ENCODE measurements at places on chromosomes 4 and X.

GRCh38 chr4:48295116-48295515 is 25.5 kb upstream of the TEC start:
- no peak for DNase-seq

DNA sequence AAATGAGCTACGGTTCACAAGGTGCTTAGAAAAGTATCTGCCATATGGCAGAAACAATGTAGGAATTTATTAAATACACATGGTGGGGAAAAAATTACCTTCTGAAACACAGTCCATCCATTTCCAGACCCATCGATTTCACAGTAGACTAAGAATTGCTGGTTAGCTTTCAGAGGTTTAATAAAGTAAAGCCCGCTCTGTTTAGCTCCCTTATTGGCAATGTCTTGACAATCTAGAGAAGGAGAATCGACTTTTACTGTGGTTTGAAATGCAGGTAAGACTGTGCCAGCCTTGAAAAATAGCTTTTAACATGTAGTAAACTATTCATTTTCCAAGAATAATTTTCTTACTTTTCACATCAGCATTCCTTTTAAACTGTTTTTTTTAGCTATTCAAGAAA is 2.9 kb downstream of the FGG start:
- DNase-seq: no peak

GRCh38 chrX:7242613-7243012 is 94.7 kb upstream of the PUDP start:
- DNase-seq: no peak

- DNase-seq: no peak
Measured at GRCh38 chr4:66489370-66489769, 819.1 kb upstream of the EPHA5 start.

DNA sequence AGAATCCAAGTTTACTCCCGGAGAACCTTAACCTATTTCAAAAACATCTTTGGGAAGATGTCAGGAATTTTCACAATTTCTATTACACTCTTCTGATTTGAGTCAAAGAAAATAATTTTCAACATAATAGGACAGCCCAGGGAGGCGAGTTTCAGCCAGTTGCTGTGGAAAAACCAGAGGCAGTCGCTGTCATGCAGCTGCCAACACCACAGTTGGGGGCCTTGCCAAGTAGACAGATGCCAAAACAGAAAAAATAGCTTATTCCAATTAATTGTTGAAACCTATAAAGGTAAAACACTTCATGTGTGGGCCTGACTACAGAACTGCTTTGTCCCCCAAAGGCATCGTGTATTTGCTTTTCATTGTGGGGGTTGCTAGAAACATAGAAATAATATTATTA is 225.8 kb downstream of the DMD start:
- DNase-seq: no peak

- no peak for DNase-seq
Measured at GRCh38 chr4:168784786-168785461, 225.1 kb downstream of the CBR4 start.

GRCh38 chrX:78946178-78946931 is 1.2 kb downstream of the P2RY10 start:
- no peak for DNase-seq

- no peak for DNase-seq
Measured at GRCh38 chr4:37219990-37220389, 24.6 kb upstream of the NWD2 start.

DNA sequence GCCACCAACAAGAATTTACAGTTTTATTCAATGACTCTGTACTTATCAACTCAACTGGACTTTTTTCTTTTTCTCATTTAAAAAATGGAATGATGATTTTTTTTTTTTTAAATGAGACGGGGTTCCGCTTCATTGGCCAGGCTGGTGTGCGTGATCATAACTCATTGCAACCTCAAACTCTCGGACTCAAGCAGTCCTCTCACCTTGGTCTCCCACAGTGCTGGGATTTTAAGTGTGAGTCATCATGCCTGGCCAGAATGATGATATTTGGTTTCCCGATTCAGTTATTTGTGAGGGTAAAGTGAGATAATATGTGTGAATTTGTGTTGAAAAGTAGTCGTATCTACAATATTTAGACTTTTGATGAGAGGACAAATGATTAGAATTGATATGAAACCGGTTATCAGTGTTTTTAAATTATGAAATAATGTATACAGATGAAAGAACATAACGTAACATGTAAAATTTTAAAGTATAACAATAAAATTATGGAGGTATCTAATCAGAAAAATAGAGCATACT is 66.0 kb upstream of the UNC5C start:
- DNase-seq: no peak

DNA sequence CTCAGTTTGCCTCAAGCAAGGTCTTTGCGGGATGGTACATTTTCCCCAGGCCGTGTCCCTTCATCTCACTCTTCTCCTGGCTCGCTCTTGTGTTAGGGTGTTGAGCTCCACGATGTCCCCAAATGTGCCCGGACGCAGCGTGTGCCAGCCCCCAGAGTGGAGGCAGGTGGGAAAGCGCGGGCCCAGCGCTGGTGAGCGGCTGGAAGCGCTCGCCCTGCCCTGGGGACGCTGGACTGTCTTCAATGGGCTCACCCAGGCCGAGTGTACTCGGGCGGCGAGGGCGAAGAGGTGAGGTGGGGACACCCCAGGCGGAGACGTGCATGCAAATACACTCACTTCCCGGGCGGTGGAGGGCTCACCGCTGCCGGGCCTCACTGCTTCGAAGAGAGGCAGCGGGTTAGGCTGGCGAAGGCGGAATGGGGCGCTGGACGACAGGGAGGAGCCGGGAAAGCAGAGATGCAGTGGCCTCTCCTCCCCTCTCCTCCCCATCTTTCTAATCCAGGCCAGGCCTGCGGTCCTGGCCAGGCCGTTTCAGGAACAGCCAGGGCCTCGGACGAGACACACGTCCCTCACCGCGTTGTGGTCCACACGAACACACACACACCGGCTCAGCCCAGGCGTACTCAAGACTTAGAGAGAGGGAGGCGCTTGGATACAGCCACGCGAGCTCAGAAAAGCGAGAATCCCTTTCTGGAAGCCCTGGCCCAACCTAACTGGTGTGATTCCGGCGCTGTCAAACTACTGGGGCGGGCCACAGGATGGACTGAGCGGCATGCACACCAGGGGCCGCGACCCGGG is 2.2 kb downstream of the NKX6-1 start:
- no peak for DNase-seq

DNA sequence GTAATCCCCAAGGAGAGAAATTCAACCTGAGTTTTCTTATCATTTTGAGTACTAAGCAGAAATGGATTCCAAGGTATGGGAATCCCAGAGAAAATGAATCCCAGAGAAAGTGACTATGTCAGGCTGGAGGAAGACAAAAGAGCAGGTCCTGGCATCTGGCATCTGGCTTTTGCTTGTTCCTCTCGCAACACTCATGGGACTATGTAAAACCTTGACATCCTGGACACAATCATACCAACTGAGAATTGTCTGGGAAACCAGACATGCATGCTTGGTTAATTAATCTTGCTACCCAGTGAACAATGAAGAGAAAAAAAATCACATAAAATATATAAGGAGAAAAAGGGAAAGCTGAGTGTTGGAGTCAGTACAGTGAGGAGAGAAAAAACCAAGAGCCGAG is 12.9 kb downstream of the DCAF8L1 start:
- DNase-seq: no peak

GRCh38 chrX:2841537-2841936 is 12.8 kb downstream of the GYG2 start:
- no peak for DNase-seq

- DNase-seq: no peak
Measured at GRCh38 chrX:51860679-51861078, 32.7 kb upstream of the MAGED1 start.

DNA sequence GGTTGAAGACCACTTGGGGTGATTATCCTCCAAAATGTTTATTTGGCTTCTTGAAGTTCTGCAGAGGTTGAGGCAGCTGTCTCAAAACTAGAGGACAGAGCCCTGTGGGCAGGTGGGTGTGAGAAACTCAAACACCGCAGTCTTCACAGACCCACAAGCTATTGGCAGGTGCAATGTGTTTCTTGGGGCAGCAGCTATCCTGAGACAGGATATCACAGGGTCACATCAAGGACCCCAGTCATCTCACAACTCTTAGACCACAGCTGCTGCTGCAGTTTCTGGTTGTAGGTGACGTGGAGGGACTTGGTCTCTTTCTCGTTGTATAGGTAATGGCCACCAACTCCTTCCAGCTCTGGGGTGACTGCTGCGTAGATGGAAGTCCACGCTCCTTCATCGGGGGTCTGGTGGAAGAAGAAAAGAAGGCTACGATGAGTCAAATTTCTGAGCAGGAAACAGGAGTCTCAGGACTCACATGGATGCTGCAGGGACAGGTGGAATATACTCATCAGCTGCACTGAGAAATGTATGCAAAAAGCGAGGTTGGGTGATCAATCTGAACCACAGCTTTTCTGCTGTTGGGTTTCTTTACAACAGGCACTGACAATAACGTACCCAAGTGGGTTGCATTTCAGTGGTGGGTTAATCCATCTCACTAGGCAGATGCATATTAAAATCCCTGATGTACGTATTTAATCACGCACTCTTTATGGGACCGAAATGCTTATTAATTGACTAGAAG is 279.8 kb downstream of the DHRSX start:
- DNase-seq: no peak

DNA sequence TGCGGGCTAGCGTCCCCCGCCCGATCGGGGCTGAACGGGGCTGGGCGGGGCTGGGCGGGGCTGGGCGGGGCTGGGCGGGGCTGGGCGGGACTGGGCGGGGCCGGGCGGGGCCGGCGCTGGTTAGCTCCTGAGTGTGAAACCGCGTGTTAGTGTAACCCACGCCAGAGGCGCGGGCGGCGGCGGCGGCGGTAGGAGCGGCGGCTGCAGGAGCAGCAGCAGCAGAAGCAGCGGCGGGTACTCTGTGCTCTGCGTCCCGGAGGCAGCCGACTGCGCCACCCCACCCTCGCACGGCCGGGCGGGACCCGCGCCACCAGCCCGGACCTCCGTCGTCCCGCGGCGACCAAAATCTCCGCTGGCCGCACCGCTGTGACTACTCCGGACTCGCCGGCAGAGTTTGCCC is 128.1 kb downstream of the LAS1L start:
- no peak for DNase-seq

- DNase-seq: no peak
Measured at GRCh38 chr4:102759831-102760644, 730 bp downstream of the MANBA start.

DNA sequence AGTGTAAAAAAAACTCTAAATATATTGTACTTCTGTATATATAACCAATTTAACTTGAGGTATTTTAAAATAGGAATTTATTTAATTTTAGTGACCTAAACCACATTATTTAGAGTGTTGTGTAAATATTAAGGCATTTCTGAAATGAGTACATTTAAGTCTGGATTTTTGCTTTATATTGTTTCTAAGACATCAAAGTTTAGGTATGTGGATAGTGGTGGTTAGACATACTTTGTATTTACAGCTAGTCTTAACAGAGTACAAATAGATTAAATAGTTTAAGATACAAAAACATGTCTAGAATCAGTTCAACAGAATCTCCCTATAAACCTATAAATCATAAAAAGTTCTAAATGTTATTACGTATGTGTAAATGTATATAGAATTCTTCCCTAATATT is 588.5 kb downstream of the TRIML1 start:
- no peak for DNase-seq

- no peak for DNase-seq
Measured at GRCh38 chrX:156001667-156002021, 4.1 kb downstream of the IL9R start.

- DNase-seq: no peak
Measured at GRCh38 chrX:136879001-136879687, 1.4 kb downstream of the RBMX start.

GRCh38 chr4:83732114-83732635 is 196.3 kb downstream of the GPAT3 start:
- DNase-seq: no peak

- DNase-seq: no peak
Measured at GRCh38 chr4:170274616-170275015, 184.9 kb upstream of the AADAT start.

DNA sequence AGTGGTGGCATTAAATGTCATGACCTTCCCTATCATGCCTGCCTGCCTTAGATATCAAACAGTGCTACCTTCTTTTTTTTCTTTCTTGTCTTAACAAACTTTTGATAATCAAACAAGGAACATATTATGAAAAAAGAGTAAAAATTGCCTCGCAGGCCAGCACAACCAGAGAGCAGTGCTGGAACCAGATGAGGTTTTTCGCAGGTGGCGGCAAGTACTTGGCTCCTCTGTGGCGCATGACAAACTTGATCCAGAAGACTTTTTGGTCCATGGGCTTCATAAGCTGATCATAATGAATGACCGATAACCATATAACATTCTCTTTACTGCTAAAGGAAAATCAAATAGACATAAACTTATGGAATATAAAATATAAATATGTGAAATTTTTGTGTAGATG is 61.8 kb downstream of the UGT2B10 start:
- DNase-seq: no peak

DNA sequence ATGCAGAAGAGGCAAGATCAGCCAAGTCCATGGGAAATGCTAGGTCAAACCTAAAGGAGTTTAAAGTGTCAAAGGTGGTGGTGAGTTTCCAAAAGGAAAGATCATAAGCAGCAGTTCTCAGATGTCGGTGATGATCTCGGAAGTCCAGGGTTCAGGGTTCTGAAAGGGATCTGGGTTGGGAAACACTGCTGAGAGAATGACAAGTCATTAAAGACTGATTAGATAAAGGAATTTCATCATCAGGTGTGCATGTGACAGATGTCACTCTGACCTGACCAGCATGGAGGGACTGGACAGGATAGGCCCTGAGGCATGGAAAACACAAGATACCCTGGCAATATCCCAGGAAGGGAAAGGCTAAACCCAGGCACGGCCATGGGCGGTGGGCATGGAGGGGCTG is 195.7 kb upstream of the TBL1X start:
- no peak for DNase-seq

DNA sequence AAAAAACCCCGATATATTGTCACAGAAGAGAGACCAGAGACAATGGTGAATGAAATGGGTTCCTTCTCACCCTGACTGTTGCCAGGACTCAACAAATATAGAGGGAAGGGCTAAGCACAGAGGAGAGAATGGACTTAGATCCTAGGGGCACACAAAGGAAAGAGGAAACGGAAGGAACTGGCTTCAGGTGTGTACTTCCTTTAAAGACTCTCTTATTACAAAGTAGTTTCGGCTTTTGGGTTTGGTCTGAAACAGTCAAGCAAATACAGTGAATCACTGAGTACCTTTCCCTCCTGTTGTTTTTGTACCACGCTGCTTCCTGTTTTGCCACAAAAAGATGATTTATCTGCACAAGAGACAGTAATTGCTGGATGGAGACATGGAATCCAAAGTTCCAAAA is 46.1 kb upstream of the S100G start:
- no peak for DNase-seq

DNA sequence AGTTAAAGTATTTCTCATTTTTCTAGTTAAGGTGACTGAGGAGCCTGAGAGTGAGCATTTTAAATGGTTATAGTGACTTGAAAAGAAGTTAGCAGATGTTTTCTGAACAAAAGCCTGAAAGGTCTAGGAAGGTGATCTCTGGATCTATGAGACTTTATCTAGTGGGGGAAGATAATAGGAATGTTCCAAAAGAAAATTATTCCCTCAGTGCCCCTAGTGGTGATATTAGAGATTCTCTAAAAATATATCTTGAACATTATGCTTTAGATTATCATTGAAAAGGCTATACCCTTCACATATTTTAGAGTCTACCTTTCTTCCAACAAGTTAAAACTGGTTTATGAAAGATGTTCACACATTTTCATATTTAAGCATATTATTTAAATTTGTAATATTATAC is 69.0 kb upstream of the SPANXN1 start:
- DNase-seq: no peak
